Right renal pelvis (tissue), 4 donors: ENCODE measurements at places on chromosomes 3 and 15.

DNA sequence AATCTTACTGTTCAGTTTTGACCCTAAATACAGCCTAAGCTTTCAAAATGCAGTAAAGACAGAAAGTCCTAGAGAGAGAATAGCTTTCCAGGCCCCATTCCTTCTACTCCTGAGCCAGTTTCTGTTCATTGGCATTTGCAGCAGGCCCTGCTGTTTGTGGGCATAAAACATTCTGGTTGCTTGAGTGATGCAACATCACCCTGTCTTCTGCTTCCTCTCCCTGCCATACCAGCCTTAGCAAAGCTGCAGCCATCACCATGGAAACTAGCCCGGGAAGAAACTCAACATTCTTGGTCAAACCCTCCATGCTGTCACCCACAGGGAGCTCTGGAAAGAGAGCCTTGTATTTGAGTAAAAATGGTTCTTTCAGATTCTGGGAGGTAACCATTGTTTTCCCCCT is 325.7 kb downstream of the MAGI1 start:
- no peak for DNase-seq

- DNase-seq = no peak
Measured at GRCh38 chr3:60781935-60782334, 469.3 kb downstream of the FHIT start.

DNA sequence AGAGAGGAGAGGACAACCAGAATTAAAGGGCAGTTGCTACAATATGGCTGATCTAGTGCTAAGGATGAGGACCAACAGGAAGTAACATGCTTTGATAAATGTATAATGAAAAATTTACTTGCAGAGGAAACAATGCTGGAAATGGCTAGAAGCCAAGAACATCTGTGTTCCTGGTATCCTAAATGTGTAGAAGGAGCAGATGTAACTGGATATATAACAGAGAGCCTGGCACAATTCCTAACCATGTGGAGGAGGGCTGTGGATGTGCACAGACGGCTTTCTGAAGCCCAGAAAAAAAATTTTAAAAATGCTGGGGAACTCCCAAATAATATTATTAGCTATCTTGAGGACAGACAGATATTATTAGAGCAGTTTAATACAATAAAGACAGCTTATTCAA is 159.4 kb upstream of the GBE1 start:
- no peak for DNase-seq

GRCh38 chr3:23254282-23254681 is 51.2 kb downstream of the UBE2E2 start:
- peak; percentile 12 for DNase-seq

DNA sequence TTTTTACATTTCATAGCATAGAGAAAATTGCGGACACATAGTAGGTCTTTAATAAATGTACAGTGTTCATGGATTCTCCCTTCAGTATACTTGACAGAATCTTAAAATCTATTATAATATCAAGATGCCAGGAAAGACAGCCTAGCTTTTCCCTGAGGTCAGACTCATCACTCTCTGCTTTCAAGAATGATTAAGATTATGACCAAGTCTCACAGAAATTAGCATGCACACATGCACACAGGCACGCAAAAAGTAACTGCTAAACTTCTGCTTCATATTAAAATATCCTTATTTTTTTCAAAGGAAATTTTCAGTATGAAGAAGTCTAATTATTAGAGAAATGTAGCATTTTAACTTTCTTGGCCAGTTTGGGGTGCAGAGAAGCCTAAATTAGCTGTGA is 493.8 kb upstream of the NECTIN3 start:
- no peak for DNase-seq

DNA sequence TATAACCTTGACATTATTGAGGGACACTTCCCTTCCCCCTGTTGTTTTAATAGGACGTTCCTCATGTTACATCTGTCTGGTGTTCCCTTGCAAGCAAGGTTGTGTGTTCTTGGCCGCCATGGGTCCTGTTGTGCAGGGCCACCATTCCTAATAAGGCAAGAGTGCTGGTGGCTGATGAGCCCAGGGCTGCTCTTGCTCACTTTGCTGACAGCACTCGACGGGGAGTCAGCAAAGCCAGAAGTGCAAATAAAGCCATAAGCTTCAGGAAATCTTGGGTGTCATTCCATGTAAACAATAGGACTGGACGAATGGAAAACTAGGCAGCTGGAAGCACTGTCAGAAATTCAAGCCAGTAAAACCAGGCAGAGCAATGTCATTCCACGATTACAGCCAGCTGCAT is 75.8 kb downstream of the SQOR start:
- no peak for DNase-seq

GRCh38 chr3:39468108-39468436 is 592 bp downstream of the MOBP start:
- no peak for DNase-seq

DNA sequence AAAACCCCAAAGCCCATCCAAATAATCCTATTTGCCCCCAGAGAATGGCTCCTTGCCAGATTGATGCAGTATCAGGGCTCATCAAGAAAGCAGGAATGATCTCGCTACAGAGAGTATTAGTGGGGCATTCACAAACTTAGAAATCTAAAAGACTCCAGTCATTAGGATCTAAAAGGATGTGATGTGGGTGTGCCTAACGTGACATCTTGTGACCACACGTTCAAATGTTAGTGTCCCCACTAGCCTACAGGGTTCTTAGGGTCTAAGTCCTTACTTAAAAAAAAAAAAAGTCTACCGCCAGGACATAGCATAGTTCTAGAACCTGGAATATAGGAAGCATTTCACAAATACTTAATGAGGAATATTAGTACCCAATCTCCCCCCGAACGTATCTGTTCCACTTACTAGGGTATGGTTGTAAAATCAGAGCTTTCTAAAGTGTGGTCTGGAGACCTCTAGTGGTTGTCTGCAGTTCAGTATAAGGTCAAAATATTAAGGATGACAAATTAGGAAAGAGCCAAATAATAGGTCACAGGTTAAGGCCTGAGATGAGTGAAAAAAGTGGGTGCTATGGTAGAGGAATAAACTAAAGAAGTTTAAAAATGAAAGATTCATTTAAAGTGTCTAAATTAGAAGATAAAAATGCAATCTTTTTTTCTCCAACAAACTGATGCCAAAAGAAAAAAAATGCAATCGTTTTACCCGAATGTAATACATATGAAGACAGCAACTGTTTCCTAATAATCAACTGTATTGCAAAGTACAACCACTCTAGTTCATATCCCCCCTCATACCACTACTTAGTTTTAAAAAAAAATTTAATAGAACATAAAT is 4.2 kb upstream of the CHRM5 start:
- DNase-seq = no peak

- no peak for DNase-seq
Measured at GRCh38 chr15:40906991-40907802, 12.9 kb downstream of the VPS18 start.

- DNase-seq = no peak
Measured at GRCh38 chr3:153273217-153273616, 111.2 kb downstream of the RAP2B start.

- no peak for DNase-seq
Measured at GRCh38 chr3:52710512-52710911, 4.6 kb downstream of the SPCS1 start.

DNA sequence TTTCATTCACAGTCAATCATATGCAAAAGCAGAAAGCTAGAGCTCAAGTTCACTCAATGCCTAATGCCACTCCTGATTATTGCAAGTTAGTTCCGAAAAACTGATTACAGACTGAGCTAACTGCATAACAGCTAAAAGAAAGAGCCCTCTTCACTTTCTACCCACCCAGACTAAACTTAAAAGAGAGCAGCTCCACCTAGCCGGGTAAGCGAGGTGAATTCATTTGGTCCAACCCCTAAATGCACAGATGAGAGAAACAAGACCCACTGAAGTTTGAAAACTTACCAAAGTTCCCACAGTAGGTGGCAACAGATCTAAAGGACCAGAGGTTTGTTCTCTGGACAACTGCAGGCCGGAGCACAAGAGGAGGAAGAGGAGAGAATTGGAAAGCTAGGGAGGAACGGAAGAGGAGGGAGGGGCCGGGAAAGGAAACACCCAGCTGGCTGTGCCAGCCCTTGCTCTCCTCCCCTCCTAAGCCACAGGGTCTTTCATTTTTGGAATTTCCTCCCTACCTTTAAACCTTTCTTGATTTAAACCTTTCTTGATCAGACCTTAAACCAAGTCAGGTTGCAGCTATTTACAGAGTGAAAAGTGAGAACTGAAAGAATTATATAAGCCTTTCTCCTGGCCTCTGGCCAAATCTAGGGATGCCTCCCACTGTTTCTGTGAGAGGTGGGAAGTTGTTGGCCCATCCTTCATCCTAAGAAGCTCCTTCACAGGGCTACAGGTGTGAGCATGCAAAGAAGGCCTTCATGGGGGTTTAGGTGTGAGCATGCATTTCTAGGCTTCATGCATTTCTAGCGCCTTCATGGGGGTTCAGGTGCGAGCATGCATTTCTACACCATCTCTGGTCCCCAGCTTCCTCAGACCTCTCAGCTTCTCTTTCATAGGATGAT is 114.7 kb upstream of the LMOD3 start:
- no peak for DNase-seq

DNA sequence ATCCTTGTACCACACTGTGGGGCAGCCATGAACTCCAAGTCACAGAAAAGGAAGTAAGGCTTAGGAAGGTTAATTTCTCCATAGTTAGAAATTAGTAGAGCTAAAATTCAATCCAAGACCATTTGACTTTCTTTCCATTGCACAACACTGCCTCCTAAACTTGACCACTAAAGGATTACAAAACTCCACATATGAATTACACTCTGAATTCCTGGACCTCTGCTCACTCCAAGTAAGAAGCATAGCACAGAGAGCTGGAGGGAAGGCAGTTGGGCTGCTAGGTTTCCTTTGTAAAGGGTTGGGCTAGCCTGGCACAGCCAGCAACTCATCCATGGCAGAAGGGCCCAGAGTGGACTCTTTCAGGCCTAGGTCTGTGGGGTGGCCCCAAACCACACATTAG is 134.4 kb downstream of the MYLK start:
- DNase-seq = no peak

DNA sequence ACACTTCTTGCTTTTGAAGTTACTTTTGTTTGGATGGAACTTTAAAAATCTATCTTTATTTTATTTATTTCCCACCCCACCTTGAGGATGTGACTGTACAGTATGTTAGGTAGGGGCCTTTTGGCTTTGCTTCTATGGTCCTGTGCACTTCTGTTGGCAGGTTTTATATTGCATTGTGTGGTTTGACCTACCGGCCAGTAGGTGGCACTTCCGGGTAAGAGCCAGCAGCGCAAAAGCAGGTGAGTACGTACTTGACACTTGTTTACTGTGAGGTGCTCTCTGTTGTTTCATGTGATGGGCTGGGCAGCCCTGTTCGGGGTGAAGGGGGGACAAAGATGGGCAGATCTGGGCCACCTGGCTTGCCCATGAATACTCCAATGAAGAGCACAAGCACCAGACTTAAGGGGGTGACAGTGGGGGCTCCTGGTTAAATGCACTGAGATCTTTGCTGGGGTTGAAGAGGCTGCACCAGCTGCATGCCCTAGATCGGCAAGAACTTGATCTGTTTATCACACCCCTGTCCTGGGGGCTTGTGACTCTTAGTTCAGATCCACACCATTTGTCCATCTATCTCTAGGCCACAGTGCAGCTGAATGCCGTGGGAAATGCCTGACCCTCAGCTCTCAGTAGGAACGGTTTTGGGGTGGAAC is 131.6 kb downstream of the NLGN1 start:
- DNase-seq = no peak

DNA sequence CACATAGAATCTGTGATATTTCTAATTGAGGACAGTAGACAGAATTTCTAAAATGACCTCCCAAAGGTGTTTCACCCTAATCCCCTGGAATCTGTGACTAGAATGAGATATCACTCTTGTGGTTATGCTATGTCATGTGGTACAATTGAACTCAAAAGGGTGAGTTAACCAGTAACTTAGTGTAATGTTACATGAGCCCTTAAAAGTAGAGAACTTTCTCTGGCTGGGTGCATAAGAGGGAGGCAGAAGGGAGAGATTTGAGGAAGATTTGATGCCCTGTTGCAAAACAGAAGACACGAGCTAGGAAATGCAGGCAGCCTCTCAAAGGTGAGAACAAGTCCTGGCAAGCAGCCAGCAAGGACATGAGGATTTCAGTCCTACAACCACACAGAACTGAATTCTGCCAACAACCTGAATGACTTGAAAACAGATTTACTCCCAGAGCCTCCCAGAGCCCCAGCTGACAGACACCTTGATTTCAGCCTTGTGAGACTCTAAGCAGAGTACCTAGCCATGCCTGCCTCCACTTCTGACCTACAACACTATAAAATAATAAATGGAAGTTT is 160.3 kb downstream of the MTHFS start:
- DNase-seq = no peak

- no peak for DNase-seq
Measured at GRCh38 chr3:48299746-48300712, 33.4 kb downstream of the SPINK8 start.
